Occipital lobe (tissue), 3 donors: ENCODE measurements at places on chromosomes 2 and 18. TPM values are rescaled to one million over a fixed set of nuclear protein-coding genes. Genes with fewer than 3 reads are reported as not detected.

GPR55 gene
- not detected for total RNA-seq

DNA sequence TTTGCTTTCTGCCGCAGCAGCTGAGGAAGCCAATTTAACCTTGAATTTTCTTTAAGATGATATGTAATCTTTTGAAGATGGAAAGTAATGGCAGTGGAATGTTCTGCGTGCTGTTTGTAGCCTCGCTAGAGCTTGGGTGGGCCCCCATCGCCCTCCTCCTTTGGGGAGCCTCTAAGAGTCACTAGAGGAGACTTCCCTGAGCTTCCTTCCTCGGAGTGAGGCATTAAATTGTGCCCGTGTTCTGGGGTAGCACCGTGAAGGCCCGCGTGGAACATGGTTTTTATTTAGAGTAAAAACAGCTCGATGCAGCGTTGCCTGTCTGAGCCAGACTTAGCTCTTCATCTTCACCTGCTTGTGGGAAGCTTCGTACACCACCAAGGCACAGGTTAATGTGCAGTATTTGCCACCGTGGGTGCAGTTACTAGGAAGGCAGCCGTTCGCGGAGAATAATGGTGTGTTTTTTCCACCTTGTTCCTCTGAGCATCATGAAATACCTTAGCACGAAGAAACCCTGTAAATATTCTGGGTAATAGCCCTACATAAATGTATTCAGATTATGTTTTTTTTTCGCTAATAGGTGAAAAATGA is 38.5 kb downstream of the NCK2 start:
- no peak for DNase-seq

DNA sequence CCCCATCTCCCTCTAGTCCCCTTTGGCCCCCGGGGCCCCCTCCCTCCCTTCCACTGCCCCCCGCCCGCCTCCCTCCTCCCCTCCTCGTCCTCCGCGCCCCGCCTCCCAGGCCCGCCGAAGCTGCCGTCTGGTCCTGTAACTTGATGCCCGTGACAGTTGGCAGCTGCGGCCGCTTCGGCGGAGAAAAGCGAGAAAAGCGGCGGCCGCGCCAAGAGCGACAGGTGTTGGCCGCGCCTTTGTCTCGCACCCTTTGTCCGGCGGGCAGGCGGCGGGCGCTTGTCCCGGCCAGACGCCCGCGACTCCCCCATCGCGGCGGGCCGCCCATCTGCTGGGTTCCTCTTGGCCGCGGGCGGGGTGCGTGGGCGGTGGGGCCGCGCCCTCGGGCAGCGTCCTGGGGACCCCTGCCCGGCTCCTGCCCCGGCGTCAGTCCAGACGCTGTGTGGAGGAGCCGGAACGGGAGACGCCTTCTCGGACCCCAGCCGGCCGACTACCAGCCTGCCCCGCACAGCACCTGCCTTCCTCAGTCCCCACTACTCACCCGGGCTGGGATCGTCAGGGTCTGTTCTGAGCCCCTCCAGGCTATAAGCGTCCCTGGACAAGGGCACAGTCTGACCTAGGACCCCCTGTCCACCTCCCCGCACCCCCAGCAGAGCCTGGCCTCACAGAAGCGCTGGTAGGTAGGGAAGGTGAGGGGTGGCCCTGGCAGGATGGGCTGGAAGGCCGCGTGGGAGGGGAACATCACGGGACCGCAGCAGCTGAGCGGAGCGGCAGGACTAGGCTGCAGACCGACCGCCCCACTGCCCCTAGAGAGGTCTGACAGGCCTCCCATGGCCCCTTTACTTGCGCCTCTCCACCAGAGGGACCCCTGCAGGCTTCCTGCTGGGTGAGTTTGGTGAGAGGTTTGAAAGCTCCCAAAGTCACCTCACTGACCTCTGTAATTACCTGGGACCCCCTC is 1.2 kb upstream of the HES6 start:
- no peak for DNase-seq

DNA sequence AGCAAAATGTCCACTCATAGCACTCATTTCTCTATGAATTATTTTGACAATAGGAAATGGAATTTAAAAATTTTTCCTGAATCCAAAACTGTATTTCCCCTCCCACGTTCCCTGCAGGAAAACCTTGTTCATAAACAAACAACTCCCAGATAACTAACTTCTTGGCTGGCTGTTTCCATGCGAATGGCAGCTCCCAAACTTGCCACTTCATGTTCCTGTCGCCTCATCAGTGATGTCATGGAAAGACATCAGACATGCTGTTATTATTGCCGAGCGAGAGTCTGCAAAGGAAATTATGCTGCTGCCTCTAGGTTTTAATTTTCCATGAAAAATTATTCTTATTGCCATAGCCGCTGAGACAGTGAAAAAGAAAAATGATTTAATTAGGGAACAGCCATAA is 117.0 kb upstream of the RIOK3 start:
- no peak for DNase-seq

DNA sequence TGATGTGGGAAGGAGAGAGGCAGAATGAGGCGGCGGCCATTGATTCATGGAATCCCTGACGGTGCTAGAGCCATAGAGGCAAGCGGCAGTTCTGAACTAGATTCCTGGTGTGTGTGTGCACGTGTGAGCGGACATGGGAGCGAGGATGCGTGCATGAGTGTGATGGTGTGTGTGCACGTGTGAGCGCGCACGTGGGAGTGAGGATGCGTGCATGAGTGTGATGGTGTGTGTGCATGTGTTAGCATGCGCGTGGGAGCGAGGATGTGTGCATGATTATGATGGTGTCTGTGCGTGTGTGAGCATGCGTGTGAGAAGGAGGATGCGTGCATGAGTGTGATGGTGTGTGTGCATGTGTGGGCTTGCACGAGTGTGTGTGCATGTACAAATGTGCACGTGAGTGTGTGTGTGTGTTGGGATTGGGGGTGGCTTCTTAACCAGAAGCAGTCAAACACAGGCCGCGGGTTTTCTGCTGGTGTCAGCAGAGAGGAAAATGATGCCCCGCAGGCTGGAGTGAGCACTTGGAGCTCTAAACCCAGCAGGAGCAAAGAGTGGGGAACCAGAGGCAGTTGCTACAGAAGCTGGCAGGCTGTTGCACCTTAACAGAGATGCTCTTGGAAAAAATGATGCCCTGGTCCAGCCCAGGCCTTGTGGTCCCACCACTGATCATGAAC is 29.5 kb downstream of the DIPK1C start:
- no peak for DNase-seq

- no peak for DNase-seq
Measured at GRCh38 chr18:54926593-54927325, 32.5 kb downstream of the CCDC68 start.
